ENCODE measurements at places on chromosomes 6 and 20. TPM values are rescaled to one million over a fixed set of nuclear protein-coding genes. Genes with fewer than 3 reads are reported as not detected.

PLN gene
- total RNA-seq = 0.11 TPM

SNAI1 gene
- 0.11 TPM for total RNA-seq

PXMP4 gene
- 5.1 TPM for total RNA-seq

ZNF311 gene
- total RNA-seq = 1.7 TPM

CCNC gene
- total RNA-seq = 102 TPM

WFDC10B gene
- not detected for total RNA-seq

HLA-C gene
- 124 TPM for total RNA-seq

RGS17 gene
- 27.5 TPM for total RNA-seq

All from uterine smooth muscle cell (primary cell).